NCI-H1930 (cell line): ENCODE measurements at places on chromosomes 13 and 19.

GRCh38 chr19:55641426-55642152, 787 bp downstream of the ZNF580 start:
- no peak for DNase-seq

DNA sequence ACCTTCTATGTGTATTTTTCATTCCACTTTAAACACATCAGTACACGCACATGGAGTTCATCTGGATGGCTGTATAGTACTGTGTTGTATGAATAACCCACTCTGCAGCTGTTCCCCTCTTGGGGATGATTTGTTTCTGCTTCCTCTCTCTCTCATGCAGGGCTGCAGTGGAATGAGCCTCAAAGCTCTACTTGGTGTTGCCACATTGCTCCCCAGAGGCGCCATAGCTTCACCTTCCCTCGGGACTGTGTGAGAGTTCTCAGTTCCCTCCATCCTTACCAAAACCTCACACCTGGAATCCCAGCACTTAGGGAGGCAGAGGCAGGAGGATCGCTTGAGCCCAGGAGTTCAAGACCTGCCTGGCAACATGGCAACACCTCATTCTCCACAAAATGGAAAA, 28.4 kb upstream of the GPR183 start:
- no peak for DNase-seq

DNA sequence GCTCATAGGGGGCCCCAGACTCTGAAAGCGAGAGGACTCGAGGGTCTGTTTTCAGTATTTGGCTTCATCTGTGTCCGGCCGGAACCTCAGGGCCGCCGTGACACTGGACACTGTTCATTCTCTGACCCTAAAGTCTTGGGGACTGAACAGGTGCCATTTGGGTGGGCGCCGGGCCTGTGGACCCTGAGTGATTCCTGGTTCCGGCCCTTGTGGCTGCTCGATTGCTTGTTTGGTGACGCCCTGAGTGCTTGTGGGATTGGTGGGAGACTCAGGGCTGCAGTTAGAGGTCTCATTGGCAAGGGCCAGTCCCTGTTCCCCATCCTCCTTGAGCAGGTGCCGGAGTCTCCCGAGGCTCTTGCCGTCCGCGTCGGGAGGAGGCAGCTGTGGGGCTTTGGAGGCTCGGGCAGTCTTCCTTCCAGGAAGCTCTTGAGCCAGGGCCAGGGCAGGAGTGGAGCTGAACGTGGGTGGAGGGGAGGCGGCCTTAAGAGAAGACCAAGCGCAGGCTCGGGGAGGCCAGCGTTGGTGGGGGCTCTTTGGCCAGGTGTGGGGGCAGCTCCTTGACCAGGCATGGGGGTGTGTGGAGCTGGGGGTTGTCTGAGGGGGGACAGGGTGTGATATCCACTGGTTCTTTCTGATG, 4.7 kb downstream of the PTBP1 start:
- DNase-seq, result no peak

- no peak for DNase-seq
Measured at GRCh38 chr19:15995536-15995935, 46.7 kb downstream of the OR10H4 start.

DNA sequence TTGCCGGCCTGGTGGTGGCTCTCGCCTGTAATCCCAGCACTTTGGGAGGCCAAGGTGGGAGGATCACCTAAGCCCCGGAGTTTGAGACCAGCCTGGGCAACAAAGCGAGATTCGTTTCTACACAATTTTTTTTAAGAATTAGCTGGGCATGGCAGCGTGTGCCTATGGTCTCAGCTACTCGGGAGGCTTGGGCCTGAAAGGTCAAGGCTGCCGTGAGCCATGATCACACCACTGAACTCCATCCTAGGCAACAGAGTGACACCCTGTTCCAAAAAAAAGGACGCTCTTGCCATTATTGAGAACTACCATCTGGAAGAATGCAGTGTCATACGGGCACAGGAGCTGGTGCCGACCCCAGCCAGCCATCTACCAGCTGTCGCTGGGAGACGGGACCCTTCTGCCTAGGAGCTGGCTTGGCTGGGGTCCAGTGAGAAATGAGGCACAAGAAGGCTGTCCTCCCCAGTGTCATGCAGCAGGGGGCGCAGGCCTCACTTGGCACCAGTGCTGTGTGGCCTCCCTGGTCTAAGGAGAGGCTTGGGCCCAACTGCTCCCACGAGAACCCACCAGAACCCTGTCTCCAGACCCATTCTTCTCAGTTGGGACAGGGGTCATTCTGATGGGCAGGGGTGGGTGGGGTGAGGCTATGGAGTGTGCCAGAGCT, 12.2 kb upstream of the RELB start:
- peak; percentile 37 for DNase-seq

DNA sequence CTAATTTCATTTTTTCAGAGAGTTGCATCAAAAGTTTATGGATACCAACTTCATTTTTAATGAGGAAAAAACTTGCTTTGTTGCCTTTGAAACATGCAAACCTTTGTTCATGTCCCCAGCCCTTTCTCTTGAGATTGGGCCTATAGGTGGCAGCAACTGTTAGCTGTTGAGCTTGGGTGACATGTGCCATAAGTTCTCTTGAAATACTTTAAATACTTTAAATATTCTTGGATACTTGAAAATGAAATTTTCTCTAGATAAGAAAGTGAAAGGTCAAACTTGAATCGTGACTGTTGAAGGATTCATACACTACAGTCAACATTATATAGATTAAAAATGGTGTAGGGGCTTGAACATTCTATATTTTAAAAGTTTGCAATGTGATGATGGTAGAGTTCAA, 294.9 kb downstream of the NDFIP2 start:
- DNase-seq, result no peak

GRCh38 chr19:38845374-38846024, 4.3 kb downstream of the HNRNPL start:
- no peak for DNase-seq

DNA sequence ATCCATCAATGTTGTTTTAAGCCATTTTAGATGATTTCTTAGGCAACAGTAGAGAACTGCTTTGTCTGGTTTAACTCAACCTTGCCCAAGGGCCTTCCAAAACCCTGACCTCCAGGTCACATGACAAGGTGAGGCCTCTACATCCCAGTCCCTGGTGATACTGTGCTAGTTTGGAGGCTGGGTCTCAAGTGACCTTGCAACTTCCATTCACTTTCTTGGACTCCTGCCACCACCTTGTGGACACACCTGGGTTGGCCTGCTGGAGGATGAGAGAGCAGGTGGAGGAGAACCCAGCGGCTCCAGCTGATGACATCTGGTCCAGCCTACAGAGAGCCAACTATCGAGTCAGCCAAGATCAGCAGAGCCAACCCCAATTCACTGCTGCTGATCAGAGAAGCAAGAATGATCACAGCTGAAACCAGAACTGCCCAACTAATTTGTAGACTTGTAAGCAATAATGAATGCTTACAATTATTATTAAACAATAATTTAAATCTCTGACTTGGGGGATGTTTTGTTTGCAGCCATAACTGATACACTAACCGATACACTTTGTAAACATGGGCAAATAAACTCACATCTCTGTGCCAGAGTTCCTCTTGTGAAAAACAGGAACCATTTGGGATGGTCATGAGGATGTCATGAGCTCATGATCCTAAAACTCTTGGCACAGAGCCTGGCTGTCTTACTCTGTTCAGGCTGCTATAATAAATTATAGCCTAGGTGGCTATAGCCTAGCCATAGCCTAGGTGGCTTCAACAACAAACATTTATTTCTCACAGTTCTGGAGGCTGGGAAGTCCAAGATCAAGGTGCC, 11.5 kb downstream of the FAM187B start:
- DNase-seq, result peak; percentile 24

DNA sequence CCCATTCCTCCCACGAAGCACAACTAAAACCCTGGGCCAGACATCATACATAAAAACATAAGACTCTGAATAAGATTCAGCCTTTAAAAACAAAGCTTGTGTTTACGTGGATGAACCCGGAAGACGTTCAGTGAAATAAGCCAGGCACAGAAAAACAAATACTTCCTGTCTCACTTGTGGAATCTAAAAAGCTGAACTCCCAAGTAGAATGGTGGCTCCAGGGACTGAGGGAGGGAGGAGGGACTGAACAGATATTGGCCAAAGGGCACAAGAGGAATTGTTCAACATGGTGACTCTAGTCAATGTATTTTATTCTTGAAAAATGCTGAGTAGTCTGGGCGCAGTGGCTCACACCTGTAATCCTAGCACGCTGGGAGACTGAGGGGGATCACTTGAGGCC, 35.7 kb upstream of the TPM4 start:
- no peak for DNase-seq

GRCh38 chr19:52963247-52963618, 552 bp upstream of the ZNF816 start:
- DNase-seq, result no peak
